Epithelial cell of alveolus of lung (primary cell): ENCODE measurements at places on chromosomes 2 and 18. TPM values are rescaled to one million over a fixed set of nuclear protein-coding genes. Genes with fewer than 3 reads are reported as not detected.

DNAJC5G gene
- not detected in 2 replicates for total RNA-seq

SLC9A4 gene
- not detected in 2 replicates for total RNA-seq

ZNF804A gene
- total RNA-seq = 4.2 and 7.5 TPM in 2 replicates

DNPEP gene
- 48.9 and 119 TPM in 2 replicates for total RNA-seq
